Small intestine (tissue), 16 donors: ENCODE measurements at places on chromosomes 5 and 9. TPM values are rescaled to one million over a fixed set of nuclear protein-coding genes. Genes with fewer than 3 reads are reported as not detected.
A peak's percentile ranks its signal among the peaks of the same experiment; 100 is the strongest.

DNA sequence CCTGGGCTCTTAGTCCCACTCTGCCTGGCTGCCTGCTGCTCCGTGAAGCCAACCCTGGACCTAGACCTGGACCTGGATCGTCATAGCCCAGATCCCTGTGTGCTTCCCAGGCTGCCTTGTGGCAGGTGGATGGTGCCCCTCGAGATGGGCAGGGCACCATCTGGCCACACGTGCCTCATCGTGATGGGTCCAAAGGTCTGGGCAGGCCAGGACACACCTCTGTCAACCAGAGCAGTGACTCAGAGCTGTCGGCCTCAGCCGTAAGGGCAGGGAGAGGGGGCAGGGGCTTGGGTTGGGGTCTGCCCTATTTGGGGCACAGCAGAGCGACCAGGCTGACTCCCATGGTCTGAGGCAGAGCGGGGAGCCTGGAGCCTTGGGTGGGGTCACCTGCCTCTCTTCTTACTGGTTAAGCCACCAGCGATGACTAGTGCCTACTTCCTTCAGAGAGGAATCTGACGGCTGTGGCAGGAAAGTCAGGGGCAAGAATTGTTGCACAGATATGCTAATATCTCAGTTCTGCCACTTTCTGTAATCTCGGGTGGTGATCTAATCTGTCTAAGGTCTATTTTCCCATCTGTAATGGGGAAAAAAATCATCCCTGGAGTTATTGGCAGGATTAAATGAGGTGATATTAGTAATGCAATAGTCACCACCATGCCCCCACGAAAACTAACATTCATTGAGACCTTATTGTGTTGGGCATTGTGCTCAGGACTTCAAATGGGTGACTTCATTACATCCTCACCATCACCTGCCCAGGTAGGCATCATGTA, 3.2 kb upstream of the CDHR2 start:
- H3K4me1 ChIP-seq = peaks cover 7% of the 10 kb centered on the region
- peak overlapping the region; percentile 51 for H3K4me3 ChIP-seq
- no peaks in the 10 kb centered on the region for H3K27me3 ChIP-seq
- no peaks in the 10 kb centered on the region for H3K36me3 ChIP-seq
- H3K27ac ChIP-seq = peak overlapping the region; percentile 98

- H3K4me3 ChIP-seq = no peak overlapping the region
- no peaks in the 10 kb centered on the region for H3K36me3 ChIP-seq
- no peaks in the 10 kb centered on the region for H3K27me3 ChIP-seq
Observed at GRCh38 chr9:107142896-107143603, 140.0 kb upstream of the RAD23B start.

DNA sequence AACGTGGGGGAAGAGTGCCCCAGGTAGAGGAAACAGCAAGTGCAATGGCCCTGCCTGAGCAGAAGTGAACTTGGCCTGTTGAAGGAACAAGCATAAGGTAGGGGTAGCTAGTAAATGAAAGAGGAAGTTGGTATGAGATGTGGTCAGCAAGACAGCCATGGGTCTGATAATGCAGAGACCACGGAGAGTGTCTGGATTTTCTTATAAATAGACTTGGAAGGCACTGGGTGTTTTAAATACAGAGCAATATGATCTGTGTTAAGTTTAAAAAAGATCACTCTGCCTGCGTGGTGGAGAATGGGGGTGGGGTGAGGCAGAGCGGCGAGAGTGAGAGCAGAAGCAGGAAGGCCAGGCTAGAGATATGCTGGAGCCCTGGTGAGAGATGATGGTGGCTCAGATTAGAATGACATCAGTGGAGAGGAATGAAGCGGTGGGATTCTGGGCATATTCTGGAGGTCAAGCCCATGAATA, 4.2 kb downstream of the ADAM19 start:
- no peaks in the 10 kb centered on the region for H3K4me1 ChIP-seq
- H3K27ac ChIP-seq = peak overlapping the region; percentile 4
- H3K4me3 ChIP-seq = no peak overlapping the region
- H3K27me3 ChIP-seq = peaks cover 11% of the 10 kb centered on the region
- H3K36me3 ChIP-seq = no peaks in the 10 kb centered on the region
- peak; percentile 23 for DNase-seq

DNA sequence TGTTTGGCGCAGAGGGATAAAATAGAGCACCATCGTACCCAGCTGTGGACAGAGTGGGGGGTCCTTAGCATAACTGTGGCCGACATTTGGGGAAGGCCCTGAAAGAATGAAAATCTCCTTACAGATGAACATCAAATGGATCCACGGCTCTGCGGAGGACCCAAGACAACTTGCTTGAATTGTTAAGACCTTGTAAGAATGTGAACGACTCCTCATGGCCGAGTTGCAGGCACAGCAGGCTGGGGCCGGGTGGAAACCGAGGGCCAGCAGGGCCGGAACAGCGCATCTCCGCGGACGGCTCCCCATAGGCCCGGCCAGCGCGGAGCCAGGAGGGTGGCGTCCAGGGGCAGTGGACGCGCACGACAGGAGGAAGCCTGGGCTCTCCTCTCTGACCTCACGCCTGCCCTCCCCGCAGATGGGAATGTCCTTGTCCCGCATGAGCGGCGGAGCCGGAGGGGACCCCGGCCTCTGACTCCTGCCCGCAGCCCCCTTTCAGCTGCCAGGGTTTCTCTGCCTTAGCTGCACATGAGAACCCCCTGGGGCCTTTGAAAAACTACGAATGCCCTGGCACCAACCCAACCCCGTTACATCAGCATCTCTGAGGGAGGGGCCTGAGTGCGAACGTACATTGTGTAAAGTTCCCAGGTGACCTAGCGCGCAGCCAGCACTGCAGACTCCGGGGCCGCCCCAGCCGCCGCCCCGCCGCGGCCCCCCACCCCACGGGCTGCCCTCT, 36.2 kb upstream of the PTCH1 start:
- no peaks in the 10 kb centered on the region for H3K36me3 ChIP-seq
- H3K4me1 ChIP-seq = no peaks in the 10 kb centered on the region
- peak; percentile 42 for DNase-seq
- no peak overlapping the region for H3K4me3 ChIP-seq
- H3K27me3 ChIP-seq = no peaks in the 10 kb centered on the region

DNA sequence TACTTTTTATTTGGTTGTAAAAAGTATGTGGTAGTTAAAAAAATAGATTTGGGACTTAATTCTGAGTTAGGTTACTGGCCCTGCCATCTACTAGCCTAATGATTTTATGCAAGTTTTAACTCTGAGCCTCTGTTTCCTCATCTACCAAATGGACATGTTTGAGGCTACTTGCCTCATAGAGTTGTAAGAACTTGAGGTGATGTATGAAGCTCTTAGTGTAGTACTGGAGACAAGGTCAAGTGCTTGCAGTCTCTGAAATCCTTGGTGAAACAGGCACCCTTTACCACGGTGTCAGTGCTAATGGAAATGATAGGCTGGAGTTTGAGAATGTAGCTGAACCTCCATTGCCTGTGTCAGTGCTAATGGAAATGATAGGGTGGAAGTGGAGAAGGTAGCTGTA, 15.3 kb downstream of the GPR107 start:
- H3K4me1 ChIP-seq = peaks cover 8% of the 10 kb centered on the region
- H3K36me3 ChIP-seq = no peaks in the 10 kb centered on the region
- no peaks in the 10 kb centered on the region for H3K27me3 ChIP-seq
- no peak overlapping the region for H3K27ac ChIP-seq
- H3K4me3 ChIP-seq = no peak overlapping the region

DNA sequence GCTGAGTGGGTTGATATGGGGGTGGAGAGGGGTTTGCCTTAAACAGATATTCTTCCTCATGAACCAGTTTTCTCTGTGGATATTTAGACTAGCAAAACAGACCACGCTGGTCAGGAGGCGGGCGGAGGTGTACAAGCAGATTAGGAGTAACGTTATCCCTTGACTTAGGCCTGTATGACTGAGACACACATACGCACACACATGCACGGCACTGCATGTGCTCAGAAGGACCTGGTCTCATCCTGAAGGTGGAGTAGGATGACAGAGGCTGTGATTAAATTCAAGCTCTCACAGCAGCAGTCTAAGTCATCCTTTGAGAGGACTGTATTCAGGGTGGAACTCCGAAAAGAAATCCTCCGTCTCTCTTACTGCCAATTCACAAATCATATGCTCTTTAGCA, 209.7 kb downstream of the DIRAS2 start:
- H3K27ac ChIP-seq = no peak overlapping the region
- no peaks in the 10 kb centered on the region for H3K27me3 ChIP-seq
- no peak for DNase-seq
- H3K4me1 ChIP-seq = no peaks in the 10 kb centered on the region
- H3K36me3 ChIP-seq = no peaks in the 10 kb centered on the region
- no peak overlapping the region for H3K4me3 ChIP-seq

GRCh38 chr5:167947306-167947705, 344.1 kb upstream of the WWC1 start:
- no peak overlapping the region for H3K4me3 ChIP-seq
- no peak overlapping the region for H3K27ac ChIP-seq
- no peaks in the 10 kb centered on the region for H3K27me3 ChIP-seq
- H3K36me3 ChIP-seq = no peaks in the 10 kb centered on the region
- DNase-seq = no peak
- no peaks in the 10 kb centered on the region for H3K4me1 ChIP-seq

- H3K36me3 ChIP-seq = peaks cover 4% of the 10 kb centered on the region
- H3K4me1 ChIP-seq = no peaks in the 10 kb centered on the region
- no peak for DNase-seq
- no peak overlapping the region for H3K27ac ChIP-seq
- H3K4me3 ChIP-seq = no peak overlapping the region
- H3K27me3 ChIP-seq = no peaks in the 10 kb centered on the region
Observed at GRCh38 chr5:78260771-78261170, 33.7 kb downstream of the AP3B1 start.

DNA sequence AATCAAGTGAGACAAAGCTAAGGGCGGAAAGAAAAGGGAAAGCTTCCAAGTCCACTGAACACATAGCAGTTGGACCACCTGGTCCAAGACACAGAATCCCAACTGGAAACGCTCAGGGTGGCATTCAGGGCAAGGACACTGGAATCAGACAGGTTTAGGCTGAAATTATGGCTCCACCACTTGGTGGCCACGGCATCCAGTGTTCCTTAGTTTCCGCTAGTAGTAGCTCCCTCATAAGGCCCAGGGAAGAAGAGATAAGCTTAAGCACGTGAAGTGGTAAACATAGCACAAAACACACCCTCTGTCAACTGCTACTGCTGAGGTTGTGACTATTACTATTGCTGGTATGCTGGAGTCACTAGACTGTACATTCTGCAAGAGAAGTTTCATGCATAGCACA, 209.4 kb downstream of the GLIS3 start:
- no peak for DNase-seq
- no peaks in the 10 kb centered on the region for H3K27me3 ChIP-seq
- no peak overlapping the region for H3K4me3 ChIP-seq
- no peaks in the 10 kb centered on the region for H3K36me3 ChIP-seq
- H3K4me1 ChIP-seq = peaks cover 6% of the 10 kb centered on the region

DNA sequence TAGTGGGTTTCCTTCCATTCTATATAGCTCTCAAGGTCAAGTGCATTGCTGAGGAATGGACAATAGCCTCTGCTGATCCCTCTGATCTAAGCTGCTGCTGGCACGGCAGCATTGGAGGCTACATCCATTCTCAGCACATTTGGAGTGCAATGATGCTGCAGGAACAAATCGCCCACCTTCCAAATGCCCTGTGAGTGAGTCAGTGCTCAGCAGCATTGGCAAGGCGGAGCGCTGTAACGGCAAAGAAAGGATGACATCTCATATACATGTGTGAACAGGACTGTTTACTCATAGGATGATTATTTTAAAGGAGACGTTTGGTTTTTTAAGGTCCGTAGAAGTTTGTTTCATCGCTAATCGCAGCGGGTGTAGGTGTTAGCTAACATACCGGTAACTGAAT, 408.7 kb downstream of the ARHGEF28 start:
- H3K27ac ChIP-seq = no peak overlapping the region
- H3K4me3 ChIP-seq = no peak overlapping the region
- no peaks in the 10 kb centered on the region for H3K4me1 ChIP-seq

Gene PCA3
- 0.86 TPM for polyA plus RNA-seq

Gene ADRA1B
- polyA plus RNA-seq = not detected

Gene C5orf52
- polyA plus RNA-seq = 1.2 TPM

Gene SNCAIP
- 0.54 TPM for polyA plus RNA-seq

Gene PHF24
- 0.15 TPM for polyA plus RNA-seq

Gene IL7R
- polyA plus RNA-seq = 10.4 TPM
